NCI-H446 (cell line): ENCODE measurements at places on chromosomes 6 and 20.

DNA sequence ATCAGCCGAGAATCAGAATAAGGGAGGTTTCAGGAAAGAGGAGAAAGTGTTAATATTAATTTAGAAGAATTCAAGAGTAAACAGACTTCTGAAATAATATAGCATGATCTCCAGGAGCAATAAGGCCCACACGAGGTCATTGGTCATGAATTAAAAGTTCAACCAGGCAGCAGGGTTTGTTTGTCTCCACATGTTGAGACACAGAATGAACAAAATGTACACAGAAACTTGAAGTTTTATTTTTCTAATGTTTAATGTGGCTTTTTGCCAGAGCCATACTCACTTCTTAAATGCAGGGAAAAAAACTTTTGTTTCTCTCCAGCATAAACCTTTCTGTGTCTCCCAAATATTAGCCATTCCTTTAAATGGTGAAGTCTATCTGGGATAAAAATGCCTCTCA, 504.5 kb downstream of the HDGFL1 start:
- no peak for DNase-seq

GRCh38 chr20:64077876-64078551, 1.3 kb downstream of the RGS19 start:
- no peak for DNase-seq

- peak; percentile 36 for DNase-seq
These were observed 143.4 kb downstream of the JARID2 start for GRCh38 chr6:15389084-15389764.

DNA sequence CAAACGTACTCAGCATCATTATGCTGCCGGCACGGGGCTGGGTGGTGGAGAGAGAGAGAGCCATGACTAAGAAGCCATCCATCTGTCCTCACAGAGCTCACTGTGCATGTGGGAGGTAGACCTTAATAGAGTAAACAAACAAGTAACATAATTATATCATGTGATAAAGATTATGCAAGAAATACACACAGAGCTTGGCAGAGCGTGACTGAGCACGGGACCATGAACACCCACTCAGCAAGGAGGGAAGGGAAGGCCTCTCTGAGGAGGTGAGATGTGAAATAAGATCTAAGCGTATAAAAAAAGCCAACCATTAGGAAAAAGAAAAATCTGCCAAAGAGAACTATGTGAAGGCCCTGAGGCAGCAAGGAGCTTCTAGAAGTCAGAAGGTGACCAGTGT, 207.5 kb downstream of the PTPRT start:
- DNase-seq = no peak

DNA sequence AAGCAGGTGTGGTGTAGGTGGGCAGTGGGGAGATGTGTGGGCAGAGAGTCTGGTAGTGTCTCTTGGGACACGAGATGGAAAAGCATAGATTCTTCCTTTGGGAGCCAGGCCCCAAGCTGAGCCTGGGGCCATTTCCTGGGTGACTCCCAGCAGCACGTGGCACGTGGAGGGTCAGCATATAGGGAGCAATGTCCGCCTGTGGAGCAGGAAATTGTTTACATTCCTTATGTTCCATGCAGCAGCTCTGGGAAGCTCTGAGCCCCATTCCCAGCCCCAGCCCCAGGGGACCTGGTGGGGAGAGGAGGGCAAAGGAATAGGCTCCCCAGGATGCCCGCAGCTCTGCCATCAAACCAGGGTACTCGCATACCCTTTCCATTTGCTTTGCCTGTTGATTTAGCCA, 57.6 kb downstream of the DAAM2 start:
- no peak for DNase-seq

DNA sequence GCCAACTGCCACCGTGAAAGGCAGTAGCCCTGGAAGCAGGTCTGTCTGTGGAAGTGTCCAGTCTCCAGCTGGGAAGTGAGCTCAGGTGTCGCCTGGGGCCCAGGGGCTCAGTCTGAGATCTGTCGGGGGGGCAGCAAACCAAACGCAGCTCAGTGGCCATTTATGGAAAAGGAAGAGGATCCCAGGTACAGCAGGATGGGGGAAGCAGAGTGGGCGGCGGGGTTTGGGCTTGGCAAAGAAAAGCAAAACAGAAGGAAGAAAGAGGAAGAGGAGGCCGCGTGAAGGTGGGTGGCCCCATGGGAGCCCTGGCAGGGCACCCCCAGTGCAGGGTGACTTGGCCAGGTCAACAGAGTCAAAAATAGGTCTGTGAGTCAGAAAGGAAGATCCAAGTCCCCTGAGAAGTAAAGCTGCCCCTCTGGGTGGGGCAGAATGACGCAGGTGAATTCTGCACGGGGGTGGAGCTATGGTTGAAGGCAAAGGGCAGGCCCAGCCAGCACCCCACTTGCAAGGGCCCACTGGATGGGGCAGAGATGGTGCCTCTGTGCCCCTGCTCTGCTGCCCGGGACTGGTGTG, 5.3 kb downstream of the PXDC1 start:
- DNase-seq = no peak

DNA sequence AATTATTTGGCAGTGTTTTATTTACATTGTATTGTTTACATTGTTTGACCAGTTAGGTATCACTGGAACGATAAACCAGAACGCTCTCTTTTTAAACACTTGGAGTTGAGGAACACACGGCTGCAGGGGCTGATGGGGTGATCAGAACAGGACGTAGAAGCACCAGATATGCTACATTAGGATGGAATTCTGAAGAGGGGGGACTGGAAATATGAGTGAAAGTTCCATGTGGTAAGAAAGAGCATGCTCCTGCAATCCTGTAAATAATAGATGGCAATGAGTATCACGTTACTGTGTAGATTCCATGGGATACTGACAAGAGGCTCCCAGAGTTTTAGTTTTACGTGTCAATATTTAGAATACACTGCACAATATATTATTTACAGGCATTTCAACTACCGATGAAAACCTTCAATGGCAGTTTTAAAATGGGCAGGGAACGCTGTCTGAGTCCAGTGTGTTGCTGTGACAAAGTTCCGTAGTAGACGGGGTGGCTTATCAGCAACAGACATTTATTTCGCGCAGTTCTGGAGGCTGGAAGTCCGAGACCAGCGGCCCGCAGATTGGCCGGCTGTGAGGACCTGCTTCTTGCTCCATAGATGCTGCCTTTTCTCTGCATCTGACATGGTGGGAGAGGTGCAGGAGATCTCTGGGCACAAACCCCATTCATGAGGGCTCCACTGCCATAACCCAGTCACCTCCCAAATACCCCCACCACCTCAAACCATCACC, 43.1 kb downstream of the SYNJ2 start:
- no peak for DNase-seq

DNA sequence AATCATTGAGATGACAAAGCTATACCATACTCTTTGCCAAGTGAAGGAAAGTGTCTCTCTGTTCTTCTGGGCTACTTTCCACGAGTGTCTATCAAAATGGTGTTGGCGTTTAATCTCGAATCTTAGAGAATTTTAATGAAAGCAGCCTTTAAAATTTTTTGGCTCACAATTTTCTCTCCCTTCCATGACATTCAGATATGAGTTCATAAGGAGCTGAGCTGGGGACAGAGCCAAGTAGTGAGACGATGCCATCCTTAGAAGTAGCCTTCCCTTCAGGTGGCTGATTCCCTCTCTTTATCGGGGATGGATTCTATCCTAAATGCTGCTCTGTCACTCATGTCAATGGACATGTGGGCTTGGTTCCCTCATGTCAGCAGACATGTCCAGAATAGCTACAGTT, 132.8 kb downstream of the GRM1 start:
- DNase-seq = no peak

GRCh38 chr6:42071881-42072583, 21.7 kb downstream of the TAF8 start:
- no peak for DNase-seq

- DNase-seq = peak; percentile 84
These were observed 10.6 kb downstream of the RPS10 start for GRCh38 chr6:34414999-34415858.

DNA sequence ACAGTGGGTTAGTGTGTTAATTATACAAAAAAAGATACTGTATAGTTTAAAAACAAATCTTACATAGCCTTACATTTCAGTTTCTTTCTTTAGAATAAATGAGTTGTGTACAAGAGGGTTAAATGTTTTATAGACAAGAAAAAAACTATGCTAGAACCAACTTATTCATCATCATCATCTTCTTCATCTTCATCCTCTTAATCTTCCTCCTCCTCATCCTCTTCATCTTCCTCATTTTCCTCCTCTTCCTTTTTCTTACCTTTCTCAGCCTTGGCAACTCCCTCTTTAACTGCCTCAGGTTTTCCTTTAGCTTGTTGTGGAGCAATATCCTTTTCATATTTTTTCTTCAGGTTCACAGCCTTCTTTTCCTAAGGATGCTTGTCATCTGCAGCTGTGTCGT, 53.7 kb downstream of the RPS12 start:
- DNase-seq = no peak

DNA sequence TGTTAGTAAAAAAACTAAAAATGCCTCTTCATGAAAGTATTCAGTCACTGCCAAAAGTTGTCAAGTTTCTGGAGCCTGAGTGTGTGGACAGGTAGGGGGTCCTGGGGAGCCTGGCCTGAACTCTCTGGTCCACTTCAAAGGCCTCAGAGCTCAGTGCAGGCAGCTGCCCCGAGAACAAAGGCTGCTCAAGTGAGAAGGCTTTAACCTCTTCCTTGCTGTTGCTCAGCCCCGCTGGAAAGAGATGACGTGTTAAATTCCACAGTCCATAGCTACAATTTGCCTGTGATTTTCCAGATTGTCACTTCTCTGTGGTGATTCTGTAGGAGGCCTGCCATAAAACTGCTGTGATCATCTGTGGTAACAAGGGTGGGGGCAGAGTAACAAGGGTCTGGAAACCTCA, 96.9 kb downstream of the FAM120B start:
- DNase-seq = no peak

- no peak for DNase-seq
These were observed 74.5 kb upstream of the AHI1 start for GRCh38 chr6:135572051-135572450.

DNA sequence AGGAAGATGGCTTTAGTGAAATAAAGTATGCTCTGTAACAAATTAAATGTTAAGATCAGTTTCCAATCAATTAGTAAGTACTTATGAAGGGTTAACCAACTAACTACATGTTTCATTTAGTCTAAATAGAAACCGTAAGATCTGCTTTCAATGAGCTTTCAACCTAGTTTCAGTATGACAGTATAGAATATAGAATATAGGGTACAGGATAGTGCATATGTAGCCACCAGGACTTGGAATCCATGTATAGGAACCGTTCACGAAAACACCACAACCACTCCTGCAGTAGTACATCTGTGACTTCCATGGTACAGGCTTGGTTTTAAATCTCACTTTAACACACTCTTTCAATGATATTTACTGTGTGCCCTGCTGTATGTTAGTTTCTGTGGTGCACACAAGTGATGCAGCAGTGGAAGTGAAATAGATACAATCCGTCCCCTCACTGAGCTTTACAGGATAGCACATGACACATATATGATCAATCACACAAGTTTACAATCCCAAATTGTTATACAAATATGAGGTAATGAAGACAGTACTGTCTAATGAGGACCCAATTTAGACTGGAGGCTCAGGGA, 479.7 kb upstream of the MARCKS start:
- no peak for DNase-seq

- DNase-seq = peak; percentile 23
These were observed at the start of gene NRN1 for GRCh38 chr6:6006428-6007365. Gene NRN1, minus strand, starts transcription at chr6:6006925. Its CDS starts 176 bp downstream, at chr6:6006749.

DNA sequence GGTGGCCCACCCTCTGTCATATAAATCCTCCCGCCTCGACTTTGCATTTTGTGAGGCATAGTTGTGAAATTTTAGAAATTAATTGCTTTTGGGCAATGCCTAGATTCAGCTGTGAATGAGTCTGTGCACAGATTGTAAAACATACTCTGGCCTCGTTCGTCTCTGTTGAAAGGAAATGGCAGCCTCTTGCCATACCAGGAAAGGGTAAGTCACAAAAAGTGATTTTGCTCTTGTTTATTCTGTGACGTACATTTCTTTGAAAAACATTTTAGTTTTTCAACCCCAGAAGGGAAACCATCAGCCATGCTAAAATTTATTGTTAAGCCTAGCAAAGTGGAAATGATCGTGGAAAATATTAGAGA, 15.3 kb upstream of the EXOC2 start:
- DNase-seq = no peak

DNA sequence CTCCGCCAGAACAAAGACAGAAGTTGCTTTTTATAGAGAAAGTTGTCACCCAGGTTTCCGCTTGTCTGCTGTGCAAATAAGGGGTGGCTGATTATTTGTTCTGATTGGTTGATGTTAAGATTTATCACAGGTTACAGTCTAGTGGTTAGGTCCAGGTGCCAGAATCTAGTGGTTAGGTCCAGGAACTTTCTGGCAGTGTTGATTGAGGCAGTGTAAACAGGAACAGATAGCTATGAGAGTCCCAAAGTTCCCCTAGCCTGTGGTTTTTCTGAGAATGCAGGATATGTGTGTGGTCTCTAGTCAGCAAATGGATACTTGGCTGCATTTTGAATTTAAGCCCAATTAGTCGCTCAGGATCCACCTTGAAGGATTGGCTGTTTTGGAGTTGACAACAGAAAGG, 148.0 kb downstream of the TMEM200A start:
- DNase-seq = no peak

DNA sequence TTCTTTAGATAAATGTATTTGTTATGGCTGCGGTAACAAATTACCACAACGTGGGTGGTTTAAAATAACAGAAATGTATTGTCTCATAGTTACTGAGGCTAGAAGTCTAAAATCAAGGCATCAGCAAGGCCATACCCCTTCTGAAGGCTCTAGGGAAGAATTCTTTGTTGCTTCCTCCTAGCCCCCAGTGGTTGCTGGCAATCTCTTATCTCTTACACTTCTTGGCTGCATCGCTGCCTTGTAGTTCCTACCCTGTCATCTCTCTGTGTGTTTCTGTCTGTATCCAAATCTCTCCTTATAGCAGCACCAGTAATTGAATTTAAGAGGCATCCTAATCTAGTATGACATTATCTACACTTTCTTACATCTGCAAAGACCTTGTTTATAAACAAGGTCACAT, 534.7 kb downstream of the PHF3 start:
- DNase-seq = no peak

DNA sequence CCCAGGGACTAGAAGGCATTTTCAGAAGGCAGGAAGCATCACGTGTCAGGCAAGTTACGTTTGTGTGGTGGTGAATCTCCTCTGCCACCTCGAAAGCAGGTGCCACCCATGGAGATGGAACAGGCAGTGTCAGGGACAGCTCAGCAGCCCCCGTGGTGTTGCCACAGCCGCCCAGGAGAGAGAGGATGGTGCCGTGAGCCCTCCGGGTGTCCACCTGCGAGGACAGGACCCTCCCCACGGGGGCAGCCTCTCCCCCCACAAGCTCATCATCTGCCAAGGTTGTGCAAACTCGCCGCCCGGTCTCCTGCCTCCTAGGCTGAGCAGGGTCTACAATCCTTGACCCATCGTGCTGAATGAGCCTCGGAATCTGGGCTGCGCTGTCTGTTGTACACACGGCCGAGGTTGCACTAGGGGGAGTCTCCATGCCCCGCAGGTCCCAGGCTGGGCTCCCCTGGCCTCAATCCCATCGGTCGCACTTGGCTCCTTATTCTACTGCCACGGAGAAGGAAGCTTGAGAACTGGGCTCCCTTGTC, 40.1 kb downstream of the DACT2 start:
- no peak for DNase-seq

DNA sequence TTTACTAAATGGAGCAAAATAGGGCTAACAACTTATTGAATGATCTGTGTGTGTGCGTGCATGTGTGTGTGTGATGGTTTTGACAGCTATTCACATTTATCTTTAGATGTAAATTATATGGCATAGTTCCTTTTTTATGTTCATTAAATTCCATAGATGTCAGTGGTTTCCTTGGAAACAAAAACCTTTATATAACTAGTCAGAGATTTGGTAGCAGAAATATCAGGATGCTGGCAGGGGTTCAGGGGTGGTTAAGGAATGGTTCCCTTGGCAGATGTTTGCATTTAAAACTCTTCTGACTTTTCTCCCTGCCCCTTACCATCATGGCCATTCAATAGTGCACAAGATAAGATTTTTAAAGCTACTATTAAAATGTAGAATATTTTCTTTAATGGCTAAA, 256.6 kb downstream of the PLCB1 start:
- peak; percentile 51 for DNase-seq
